ENCODE measurements at places on chromosomes 1 and 21.

GRCh38 chr1:110430366-110430765 is 20.6 kb upstream of the PROK1 start:
- DNase-seq, result no peak

GRCh38 chr1:14113841-14114567 is 414.0 kb downstream of the PRDM2 start:
- peak; percentile 48 for DNase-seq

GRCh38 chr1:156081917-156082308 is 352 bp downstream of the MEX3A start:
- DNase-seq, result no peak

DNA sequence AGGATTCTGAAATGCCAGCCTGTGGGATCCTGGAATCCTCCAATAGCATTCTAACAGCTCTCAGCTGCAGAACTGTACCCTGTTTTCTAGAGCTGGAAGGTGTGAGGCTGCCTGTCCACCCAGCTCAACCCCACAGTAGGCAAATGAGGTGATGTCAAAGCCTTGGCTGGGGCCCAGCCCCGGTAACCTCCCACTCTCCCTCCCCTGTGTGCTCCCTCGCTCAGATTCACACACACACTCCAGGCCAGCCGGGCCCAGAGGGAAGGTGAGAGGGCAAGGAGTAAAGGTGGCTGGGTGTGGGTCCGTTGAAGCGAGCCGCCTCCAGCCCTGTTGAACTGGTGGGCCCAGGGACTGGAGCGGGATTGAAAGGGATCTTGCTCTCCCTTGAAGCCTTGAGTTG is at the start of gene BSND:
Gene BSND, plus strand, starts transcription at position 257 of the 400 bp plus-strand sequence. CDS start 254 bp downstream, outside the sequence.
- no peak for DNase-seq

DNA sequence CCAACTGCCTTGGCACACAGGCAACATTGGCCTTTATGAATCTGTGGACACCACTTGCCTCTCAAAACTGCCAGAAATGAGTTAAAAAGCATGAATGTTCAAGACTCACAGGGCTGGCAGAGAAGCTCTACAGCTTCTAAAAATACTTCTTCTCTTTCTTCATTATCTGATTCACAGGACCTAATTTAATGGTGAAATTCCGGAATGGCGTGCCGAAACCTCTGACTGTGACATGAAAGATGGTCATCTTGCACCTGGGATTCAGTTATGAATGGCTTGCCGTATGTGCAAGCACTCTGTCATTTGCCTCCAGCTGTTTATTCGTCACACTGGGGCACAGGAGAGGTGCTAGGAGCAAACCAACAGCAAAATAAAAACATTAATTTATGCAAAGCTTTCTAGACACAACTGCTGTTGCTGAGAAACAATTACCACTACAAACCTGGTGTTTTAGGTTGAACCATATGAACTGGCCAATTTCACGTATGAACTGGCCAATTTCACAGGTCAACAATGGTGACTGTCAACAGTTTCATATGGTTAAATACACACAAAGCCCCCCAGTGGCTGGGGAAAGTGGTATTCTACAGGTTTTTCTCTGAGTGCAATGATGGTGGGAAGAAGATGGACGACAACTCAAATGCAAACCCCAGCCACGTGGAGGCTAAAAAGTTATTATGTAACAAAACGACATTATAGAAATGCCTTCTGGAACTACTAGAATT is 648.3 kb downstream of the KIF26B start:
- DNase-seq, result no peak

GRCh38 chr1:42335809-42336518 is 929 bp upstream of the FOXJ3 start:
- DNase-seq, result no peak

DNA sequence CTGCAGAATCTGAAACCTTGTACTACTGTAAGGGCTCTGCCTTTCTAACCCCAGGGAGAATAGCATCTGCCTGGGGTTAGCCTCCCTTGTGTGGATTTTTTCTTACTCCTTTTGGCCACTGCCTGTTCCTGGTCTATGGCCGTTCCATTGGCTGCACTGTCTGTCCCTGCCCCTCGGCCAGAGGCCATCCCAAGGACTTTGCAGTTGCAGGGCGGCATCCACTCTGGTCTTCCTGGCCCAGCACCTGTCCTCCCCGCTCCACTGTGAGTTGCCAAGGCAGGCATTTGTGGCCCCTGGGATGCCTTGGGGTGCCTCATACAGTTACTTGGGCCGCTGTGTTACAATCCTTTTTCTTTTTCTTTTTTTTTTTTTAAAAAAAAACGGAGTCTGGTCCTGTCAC is 45.8 kb downstream of the PDE9A start:
- DNase-seq, result no peak

- no peak for DNase-seq
These were observed 6.6 kb downstream of the SCCPDH start for GRCh38 chr1:246730839-246731238.

GRCh38 chr1:16438516-16438915 is 1.3 kb upstream of the SPATA21 start:
- no peak for DNase-seq

- DNase-seq, result no peak
These were observed 16.1 kb upstream of the IFFO2 start for GRCh38 chr1:18972531-18972930.

All from urothelium cell line (cell line).